ENCODE measurements at places on chromosomes 7 and 10.

- no peak for DNase-seq
Observed at GRCh38 chr10:70228491-70228890, 4.7 kb downstream of the PPA1 start.

DNA sequence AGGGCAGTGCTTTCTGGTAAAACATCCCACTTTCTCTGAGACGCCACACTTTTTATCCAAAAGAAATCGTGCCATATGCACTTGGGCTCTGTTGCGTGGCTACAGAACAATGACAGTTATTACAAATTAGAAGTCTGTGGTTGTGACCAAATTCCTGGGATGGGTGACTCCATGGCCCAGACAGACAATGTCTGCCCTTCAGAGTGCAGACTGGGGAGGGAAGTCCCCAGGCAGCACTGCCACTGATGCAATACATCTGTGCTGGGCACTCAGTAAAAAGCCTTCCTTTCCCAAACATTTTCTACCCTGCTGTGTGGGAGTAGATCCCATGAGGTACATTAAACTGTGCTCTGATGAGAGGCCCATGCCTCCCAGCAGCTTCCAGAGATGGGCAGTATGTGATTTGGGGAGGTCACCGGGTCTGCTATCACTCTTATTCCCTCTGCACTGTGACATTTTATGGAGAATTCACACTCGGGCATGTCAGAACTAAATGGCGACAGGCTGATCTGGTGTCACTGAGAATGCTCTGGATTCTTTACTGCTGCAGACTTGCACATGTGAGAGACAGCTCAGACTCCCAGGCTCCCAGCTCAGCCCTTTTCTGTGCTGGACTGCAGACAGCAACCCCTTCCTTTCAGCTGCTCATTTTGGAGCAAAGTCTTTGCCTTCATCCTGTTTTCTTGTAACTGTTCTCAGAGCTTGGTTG lies 243.5 kb upstream of the ZNF32 start:
- no peak for DNase-seq

DNA sequence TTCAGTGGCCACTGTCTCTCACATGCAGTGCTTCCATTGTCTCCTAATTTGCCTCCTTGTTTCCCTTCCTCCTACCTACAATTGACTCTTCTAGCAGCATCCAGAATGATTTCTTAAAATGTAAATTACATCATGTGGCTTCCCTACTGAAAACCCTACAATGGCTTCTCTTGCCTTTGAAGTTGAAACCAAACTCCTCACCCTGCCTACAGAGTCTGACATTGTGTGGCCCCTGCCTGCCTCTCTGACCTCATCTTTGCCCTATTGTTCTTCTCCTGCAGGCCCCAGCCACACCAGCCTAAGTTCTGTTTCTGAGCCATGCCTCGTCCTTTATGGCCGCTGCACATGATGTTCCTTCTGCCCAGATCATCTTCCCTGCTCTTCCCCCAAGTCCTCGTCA lies 35.8 kb upstream of the CDK1 start:
- no peak for DNase-seq

- no peak for DNase-seq
Observed at GRCh38 chr7:94877731-94878670, 29.4 kb upstream of the PPP1R9A start.

DNA sequence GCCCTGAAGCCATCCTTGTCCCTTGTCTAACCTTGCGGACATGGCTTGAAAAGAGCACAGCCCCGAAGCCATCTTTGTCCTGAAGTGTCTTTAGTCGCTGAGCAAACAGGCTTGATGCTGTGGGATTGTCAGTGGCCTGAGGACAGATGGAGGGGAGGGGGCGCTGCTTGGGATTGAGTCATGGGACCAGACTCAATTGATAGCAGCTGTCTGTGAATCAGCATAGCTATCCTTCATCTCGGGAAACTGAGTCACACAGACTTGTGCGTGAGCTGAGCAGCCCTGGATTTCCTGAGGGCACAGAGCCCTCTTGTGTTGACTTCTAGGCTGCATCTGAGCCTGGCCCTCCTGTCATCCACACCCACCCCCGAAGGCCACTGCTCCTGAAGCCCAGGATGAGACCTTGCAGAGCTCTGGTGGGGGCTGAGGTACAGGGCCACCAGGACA lies 14.4 kb downstream of the MYO1G start:
- DNase-seq: no peak

DNA sequence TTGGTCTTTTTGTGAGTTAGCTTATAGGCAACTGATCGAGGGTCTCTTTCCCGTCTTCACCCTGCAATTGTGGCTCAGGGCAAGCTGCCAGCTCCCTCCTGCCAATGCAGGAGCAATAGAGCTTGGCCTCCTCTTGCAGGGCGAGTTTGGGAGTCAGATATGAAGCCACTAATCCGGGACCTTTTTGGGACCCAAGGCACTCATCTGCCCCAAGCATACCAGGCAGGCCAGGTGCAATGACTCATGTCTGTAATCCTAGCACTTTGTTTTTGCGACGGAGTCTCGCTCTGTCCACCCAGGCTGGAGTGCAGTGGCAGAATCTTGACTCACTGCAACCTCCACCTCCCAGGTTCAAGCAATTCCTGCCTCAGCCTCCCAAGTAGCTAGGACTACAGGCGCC lies 21.1 kb downstream of the LIMK1 start:
- DNase-seq: no peak

DNA sequence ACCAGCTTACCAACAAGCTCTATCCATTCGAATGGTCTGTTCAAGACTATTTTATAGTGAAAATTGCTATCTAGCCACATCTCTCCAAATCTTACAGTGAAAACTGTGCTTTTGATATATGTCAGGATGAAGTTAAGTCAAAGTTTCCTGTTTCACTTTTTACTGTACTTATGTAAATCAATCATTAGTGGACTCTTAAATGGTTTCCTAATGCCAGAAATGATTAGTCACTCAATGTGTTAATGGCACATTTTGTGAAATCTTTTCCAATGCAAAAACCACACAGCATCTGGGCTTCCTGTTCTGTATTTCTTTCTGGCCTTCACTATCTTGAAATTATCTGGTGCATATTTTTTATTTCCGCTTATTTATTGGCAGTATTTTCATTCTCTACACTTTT lies 87.3 kb upstream of the STEAP1B start:
- no peak for DNase-seq

Data from hypothalamus (tissue), 51 donors.